ENCODE measurements at places on chromosomes 13 and 19.

- no peak for DNase-seq
These were observed 59.7 kb downstream of the KCTD12 start for GRCh38 chr13:76826527-76826926.

- DNase-seq = no peak
These were observed 926 bp downstream of the ZNF587 start for GRCh38 chr19:57850553-57851017.

DNA sequence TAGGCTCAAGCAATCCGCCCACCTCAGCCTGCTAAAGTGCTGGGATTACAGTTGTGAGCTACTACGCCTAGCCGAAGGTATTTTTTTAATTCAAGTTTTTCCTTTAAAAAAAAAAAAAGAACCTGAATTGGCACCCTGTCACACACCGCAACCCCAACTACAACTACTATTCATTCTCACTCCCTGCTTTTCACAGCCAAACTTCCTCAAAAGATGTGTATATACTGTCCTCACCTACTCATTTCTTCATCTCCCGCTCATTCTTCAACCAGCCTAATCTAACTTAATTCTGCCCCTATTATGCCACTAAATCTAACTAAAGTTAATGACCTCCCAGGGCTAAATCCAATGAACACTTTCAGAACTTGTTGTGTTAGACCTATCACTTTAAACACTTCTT lies 12.7 kb upstream of the WBP4 start:
- DNase-seq = no peak

- DNase-seq = no peak
These were observed 162.4 kb downstream of the DCT start for GRCh38 chr13:94317063-94317491.

GRCh38 chr13:23552661-23553060 lies 17.6 kb upstream of the TNFRSF19 start:
- no peak for DNase-seq

- no peak for DNase-seq
These were observed 49.0 kb upstream of the POMP start for GRCh38 chr13:28609926-28610325.

- no peak for DNase-seq
These were observed 309.8 kb downstream of the KLF5 start for GRCh38 chr13:73368608-73369007.

DNA sequence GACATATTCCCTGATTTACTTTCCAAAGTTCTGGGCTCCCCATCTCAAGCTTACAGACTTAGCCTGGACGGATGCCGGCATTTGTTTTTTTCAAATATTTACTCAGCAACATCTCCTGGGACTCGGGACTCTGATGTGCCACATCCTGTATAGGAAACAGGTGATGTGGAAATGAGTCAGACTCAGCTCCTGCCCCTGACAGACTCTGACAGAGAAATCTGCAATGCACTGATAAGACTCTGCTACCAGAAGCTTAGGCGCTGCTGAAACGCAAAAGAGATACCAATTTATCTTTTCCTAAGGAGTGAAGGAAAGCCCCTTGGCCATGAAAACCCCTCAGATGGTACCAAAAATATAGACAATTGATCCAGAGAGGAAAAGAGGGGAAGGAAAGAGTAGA lies 16.2 kb downstream of the LAIR2 start:
- DNase-seq = no peak

DNA sequence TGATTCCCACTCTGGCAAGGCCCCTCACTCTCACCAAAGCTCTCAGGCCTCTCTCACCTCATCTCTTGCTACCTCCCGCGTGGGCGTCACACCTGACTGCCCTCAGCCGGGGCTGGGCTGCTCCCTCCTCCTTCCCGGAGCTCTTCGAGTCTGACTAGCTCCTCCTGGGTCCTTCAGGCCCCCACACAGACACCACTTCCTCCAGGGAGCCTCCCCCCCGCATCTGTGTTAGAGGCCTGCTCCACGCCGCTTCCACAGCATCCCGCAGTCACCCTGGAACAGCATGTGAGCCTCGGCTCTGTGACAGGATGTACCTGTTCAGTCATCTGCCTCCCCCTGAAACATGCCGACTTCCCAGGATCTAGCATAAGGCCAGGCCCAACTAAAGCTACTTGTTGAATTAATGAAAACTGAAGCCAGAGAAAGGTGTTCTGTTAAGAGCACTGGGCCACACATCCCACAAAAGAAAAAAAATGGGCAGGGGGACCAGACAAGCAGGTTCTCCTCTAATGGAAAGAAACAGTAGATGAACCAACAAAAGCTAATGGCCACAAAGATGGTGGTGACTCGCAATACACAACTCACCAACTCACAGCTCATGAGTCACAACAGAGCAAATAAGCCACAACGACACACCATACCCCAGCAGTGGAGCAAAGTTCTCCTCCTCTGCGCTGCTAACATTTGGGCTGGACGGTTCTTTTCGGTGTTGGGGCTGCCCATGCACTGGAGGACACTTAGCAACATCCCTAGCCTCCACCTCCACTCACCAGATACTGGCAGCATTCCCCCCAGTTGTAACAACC lies 3.0 kb downstream of the PPP6R1 start:
- DNase-seq = no peak

DNA sequence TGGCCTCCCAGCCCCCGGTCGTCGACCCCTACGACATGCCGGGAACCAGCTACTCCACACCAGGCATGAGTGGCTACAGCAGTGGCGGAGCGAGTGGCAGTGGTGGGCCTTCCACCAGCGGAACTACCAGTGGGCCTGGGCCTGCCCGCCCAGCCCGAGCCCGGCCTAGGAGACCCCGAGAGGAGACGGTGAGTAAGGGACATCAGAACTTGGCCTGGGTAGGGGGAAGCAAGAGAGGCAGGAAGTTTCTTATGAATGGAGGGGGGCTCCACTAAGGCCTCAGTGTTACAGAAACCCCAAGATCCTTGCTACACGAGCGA lies 2.9 kb downstream of the FOSB start:
- DNase-seq = no peak

GRCh38 chr19:39829702-39830275 lies 4.2 kb downstream of the DYRK1B start:
- DNase-seq = no peak

DNA sequence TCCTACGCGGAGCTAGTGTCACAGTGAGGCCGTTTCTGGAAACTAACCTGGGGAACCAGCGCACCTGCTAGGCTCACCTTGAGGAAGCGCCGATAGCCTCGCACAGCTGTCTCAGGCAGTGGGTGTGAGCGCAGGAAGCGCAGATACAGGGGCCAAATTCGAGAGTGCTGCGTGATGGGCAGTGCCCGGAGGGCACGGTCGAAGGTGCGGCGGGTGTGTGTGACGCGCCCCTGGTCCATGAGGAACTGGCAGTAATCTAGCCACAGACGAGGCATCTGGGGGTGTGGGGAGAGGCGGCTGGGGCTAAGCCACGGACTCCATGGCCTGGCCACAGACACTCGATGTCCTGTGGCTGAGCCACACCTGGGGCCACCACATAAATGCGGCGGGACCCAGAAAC lies 2.2 kb downstream of the XAB2 start:
- no peak for DNase-seq

- no peak for DNase-seq
These were observed 16.0 kb upstream of the KBTBD6 start for GRCh38 chr13:41148419-41149283.

DNA sequence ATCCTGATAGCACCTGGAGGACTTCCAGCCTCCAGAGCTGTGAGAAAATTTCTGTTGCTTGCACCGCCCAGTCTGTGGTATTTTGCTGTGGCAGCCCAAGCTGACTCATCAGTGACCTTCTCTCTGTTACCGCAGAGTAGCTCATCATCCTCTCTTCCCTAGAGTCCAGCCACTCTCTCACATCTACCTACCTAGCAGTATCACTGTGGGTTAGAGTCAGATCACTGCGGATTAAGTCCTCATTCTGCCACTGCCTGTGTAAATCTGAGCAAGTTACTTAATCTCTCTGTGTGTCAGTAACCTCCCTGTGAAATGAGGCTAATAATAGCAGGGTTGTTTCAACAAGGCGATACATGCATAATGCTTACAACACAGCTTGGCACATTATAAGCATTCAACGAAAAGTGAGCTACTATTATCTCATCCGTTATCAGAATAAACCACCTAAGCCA lies 40.3 kb upstream of the USPL1 start:
- no peak for DNase-seq

GRCh38 chr19:35240327-35240726 lies 8.5 kb upstream of the LSR start:
- DNase-seq = no peak

GRCh38 chr13:67139551-67139950 lies 90.6 kb downstream of the PCDH9 start:
- no peak for DNase-seq

DNA sequence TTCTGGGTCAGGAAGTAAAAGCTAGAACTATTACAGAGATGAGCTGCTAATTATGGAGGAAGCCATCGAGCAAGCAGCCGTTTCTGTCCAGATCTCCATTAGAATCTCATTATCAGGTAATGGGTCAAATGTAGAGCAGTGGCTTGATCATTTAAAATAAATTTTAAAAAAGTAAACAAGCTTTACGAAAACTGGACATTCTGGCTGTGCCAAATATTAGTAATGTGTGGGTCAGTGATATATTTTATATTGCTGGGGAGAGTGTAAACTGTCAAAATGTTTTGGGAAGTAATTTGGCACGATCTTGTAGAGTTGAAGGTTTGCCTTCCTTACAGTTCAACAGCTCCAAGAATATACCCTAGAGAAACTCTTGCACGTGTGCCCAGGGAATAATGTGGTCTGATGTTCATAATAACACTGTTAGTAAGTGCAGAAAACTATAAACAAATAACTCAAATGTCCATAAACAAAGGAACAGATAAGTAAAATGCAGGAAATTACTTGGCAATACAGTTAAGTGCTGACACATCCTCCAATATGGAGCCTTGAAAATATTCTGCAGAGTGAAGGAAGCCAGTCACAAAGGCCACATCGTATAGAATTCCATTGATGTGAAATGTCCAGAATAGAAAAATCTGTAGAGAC lies 127.2 kb upstream of the UBL3 start:
- DNase-seq = no peak

- DNase-seq = no peak
These were observed 57.0 kb downstream of the NUFIP1 start for GRCh38 chr13:44932171-44932849.

GRCh38 chr13:46531953-46532352 lies 21.0 kb upstream of the LRCH1 start:
- DNase-seq = no peak

DNA sequence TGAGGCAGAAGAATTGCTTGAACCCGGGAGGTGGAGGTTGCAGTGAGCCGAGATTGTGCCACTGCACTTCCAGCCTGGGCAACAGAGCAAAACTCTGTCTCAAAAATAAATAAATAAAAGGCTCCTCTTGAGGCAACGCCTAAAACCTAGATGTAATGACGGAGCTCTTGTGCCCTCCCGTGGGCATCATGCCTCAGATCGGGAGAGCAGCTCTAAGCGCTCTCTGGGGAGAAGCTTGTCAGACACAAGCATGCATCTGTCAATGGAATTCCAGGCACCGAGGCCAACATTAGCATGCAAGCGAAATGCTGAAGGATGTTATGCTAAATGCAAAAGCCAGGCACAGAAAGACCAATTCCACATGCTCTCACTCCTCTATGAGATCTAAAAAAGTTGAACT lies 45.6 kb upstream of the MRI1 start:
- no peak for DNase-seq

DNA sequence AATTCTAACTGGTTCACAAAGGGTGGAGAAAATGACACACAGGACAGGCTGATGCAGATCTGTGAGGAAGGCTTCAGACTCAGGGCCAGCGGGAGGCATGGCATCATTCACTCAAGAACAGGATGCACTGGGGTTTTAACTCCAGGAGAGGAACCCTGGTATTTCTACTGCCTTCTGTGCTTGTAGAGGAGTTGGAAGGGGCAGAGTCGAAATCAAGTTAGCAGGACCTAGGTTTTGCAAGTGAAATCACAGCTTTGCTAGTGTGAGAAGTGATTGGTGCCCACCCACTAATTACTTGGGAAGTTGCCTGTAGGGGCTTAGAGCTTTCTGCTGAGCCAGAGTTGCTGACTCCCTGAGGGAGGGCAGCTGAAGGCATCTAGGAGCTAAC lies 92.7 kb downstream of the AKAP11 start:
- no peak for DNase-seq

DNA sequence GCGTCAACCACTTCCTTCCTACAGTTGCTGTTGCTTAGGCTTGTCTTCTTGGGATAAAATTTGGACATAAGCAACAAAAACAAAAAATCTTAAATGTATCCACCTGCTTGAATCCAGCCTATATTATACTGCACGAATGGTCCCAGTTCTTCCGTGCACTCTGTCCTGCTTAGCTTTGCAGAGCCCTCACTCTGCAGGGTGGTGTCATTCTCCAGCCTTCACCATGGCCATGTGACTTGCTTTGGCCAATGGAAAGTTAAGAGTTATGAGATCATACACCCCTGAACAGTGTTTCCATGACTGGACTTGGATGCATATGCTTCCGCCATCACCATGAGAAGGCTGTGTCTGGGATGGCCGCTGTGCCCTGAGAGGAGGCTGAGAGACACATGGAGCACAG lies 27.4 kb upstream of the SACS start:
- DNase-seq = no peak

DNA sequence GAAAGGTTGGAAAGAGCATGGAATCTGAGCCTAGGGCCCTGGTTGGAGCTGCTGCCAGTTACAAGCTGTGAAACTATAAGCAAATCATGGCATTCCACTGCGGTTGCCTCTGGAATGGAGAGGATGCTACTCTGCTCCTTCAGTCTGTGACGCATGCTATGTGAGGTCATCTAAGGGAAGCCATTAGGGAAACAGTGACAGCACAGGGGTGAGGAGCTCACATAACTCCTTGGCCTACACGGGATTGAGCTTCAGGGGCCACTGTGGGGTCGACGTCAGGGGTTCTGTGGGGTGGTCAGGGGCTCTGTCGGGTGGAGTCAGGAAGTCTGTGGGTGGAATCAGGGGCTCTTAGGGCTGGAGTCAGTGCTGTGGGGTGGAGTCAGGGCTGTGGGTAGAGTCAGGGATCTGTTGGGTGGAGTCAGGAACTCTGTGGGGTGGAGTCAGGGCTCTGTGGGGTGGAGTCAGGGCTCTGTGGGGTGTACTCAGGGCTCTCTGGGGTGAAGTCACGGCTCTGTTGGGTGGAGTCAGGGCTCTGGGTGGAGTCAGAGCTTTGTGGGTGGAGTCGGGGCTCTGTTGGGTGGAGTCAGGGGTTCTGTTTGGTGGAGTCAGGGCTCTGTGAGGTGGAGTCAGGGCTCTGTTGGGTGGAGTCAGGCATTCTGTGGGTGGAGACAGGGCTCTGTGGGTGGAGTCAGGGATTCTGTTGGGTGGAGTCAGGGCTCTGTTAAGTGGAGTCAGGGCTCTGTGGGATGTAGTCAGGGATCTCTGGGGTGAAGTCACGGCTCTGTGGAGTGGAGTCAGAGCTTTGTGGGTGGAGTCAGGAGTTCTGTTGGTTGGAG lies 35.8 kb upstream of the MEDAG start:
- DNase-seq = no peak

- peak; percentile 44 for DNase-seq
These were observed 43.5 kb upstream of the RGCC start for GRCh38 chr13:41413872-41414271.

- DNase-seq = no peak
These were observed 102.7 kb downstream of the SLAIN1 start for GRCh38 chr13:77800219-77800618.

- no peak for DNase-seq
These were observed 35.3 kb downstream of the KLF2 start for GRCh38 chr19:16359964-16360363.

Measured in muscle of arm (tissue), 14 donors.